ENCODE measurements at places on chromosomes 2 and 18.

DNA sequence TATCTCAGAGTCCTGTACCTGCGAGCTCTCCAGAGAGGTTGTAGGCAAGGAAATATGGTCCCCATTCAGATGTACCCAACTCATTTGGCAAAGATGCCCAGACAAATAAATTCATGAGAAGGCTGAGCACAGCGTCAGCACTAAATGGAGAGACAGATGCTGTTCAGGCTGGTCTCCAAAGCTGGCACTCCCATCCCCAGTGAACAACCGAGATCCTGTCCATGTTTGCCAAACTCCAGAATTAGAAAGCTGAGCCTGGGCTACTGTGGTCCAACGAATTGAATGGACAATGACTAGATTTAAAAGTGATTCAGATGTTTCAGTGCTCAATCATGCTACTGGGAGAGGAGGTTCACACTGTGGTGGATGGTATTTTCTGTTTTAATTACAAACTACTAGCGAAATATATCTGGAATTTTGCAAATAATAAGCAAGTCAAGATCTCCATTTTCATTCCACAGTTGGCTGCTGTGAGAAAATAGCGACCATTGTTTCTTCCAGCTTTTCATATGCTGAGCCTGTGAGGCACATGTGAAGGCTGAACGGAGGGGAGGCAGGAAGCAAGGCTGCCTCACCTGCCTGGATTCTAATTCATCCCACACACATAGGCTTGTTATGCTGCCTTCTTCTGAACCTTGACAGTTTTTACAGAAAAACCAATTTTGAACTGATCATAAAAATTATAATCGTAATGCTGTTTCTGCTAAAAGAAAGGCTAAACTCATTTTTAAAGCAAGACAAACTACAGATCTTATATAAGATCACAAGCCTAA lies 22.6 kb upstream of the DAPL1 start:
- no peak for DNase-seq

DNA sequence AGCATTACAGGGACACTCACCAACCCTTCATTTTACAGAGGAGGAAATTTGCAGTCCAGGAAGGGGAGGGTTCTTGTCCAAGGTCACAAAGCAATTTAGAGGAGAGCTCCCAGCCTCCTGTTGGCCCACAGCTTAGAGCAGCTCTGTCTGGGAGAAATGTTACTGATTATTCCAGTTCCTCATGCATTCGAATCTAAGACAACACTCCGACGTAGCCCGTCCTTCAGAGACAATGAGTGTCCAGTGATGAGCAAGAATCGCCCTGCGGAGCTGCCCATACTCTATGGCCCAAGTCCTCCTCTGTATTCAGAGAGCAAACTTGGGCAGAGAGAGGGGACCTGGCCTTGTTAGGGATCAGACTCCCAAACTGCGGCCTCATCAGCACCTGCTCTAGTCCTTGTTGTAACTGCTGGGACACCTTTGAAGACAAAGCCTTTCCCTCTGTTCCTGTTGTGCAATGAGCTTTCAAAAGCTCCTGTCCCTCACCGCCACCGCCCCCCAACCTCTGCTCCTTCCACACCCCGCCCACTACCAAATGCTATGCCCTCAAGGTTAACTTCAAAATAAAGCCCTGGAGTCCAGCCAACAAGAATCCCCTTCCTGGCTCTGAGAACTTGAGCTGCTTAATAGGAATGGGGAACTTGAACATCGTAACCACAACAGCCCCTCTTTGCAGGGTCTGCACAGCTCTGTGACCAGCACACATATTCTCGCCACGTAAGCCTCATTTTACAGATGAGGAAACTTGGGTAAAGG lies 234.8 kb upstream of the SMAD2 start:
- no peak for DNase-seq

DNA sequence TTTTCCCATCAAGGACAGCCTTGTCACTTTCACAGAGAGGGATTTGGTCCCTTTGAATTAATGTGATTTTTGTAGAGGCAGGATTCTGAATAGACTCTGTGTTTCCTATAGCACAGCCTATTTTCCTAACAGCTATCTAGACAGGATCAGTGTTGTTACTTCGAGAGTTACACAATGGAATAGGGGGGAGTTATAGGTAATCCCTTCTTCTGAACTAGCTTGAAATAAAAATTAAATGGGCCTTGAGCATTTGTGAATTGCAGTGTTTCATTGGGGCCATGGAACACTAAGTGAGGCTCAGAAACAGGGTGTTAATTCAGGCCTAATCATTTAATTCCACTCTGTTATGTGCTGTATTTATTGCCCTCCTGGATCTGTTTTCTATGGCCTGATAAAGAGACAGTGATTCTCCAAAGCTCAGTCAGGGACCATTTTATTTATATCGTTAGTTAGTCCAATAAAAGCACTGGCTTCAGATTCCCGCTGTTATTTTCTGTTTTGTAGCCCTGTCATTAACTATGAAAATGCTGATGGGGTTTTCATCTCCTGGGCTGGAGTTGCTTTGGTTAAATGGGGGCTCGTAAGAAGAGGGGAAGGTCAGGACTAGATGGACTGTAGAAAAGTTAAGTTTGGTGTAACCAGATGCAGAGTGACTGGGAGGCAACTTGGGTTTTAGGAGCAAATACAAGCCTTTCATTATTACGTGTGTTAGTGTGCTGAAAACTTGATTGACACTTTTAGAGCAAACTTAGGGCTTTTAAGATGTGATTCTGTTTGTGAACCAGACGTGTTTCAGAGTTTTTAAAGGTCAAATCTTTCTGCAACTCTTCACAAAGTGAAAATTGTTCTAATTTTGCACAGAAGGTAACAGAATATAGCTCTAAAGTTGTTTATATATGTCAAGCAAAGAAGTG lies 461.0 kb upstream of the HNRNPA3 start:
- DNase-seq = no peak

DNA sequence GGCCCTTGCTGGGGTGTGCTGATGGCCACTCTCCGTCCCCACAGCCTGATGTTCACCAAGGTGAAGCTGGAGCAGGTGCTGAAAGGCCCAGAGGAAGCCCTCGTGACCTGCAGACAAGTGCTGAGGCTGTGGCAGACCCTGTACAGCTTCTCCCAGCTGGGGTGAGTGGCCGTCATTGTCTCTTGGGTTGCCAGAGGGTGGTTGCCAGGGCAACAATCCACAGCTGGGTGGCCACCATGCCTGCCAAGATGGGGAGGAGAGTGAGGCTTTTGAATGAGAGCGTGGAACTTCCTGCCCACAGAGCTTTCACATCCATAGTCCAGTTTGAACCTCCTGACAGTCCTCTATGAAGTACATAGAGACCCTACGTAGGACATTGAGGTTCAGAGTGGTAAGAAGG lies 108.8 kb downstream of the STPG4 start:
- no peak for DNase-seq

DNA sequence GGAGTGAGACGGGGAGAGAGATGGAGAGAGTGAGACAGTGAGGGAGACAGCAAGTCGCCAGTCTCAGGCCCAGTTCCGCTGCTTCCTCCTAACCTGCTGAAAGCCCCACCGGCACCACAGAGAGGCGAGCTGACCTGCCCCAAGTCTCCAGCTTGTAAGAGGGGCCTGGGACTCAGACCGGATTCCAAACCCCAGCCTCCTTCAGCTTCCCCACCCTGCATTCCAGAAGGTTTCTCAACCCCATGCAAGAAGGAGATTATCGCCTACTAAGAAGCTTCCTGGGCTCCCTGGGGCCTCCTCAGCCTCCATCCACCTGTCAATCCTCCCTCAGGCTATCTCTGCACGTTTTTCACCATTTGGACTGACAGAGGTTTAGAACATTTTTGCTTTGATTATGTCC lies 173.1 kb upstream of the RAB6C start:
- DNase-seq = no peak

DNA sequence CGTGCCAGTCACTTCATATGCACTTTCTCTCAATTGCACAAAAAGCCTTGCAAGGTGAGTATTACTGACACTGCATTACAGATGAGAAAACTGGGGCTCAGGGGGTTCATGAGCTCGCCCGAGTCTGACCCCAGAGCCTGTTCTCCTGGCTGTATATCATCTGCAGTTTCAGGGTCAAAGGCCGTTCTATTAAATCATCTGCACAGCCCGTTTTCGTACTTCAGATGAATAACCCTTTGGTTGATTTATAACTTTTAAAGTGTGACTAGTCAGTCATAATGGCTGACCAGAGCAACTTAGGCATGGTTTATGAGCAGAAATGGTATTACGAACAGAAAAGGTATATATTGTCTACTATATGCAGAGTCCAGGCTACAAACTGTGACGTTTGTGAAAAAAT lies 35.3 kb upstream of the NPAS2 start:
- DNase-seq = no peak

GRCh38 chr2:28648671-28649395 lies 102.8 kb upstream of the PPP1CB start:
- DNase-seq = no peak

Data from progenitor cell of endocrine pancreas (in vitro differentiated cells).